DMS153 (cell line): ENCODE measurements at places on chromosomes 1 and 21.

GRCh38 chr1:26288311-26288941, 8.5 kb downstream of the SH3BGRL3 start:
- DNase-seq = no peak

GRCh38 chr1:87045761-87046304, 131.4 kb downstream of the HS2ST1 start:
- no peak for DNase-seq

GRCh38 chr1:47213230-47213963, 18.6 kb downstream of the TAL1 start:
- no peak for DNase-seq

DNA sequence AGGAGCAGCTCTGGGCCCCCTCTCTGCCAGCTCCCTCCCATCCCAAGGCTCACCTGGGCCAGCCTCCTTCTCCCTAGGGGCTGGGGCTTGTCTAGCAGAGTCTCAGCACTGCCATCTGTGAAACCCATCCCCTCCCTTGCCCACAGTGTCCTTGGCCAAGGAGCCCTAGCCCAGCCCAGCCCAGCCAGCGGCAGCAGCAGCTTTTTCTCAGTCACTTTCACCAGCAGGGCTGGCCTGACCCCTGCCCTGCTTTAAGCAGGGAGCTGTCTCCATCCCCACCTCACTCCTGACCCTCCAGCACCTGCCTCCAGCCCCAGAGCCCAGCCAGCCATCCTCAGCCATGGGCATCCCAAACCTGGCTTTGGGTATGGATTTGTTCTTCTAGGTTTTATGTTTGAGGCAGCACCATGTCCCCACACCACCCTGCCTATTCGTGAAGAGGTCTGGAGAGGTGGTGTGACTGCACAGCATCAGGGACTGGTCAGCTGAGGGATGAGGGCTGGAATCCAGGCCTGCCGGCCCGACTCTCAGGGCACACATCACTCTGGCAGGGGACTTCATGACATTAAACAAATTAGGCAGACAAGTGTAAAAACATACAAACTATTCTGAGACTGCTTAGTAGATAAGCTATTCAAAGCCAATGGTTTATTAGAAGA, 36.1 kb upstream of the ABCG1 start:
- no peak for DNase-seq

GRCh38 chr1:180793451-180793850, 119.2 kb upstream of the KIAA1614 start:
- no peak for DNase-seq

GRCh38 chr1:85894651-85895050, 186.4 kb upstream of the ZNHIT6 start:
- no peak for DNase-seq
